CD8-positive, alpha-beta memory T cell (primary cell): ENCODE measurements at places on chromosomes 3 and 15. TPM values are rescaled to one million over a fixed set of nuclear protein-coding genes. Genes with fewer than 3 reads are reported as not detected.

- no peak for DNase-seq
- H3K4me1 ChIP-seq: peaks cover 7% of the 10 kb centered on the region
- no peaks in the 10 kb centered on the region for H3K36me3 ChIP-seq
- H3K4me3 ChIP-seq: no peak overlapping the region
- H3K27ac ChIP-seq: no peak overlapping the region
Observed at GRCh38 chr3:130853581-130853980, 40.3 kb upstream of the ATP2C1 start.

GRCh38 chr3:127779747-127780146 is 42.6 kb downstream of the MGLL start:
- no peak overlapping the region for H3K4me3 ChIP-seq
- no peak for DNase-seq
- no peaks in the 10 kb centered on the region for H3K36me3 ChIP-seq

DNA sequence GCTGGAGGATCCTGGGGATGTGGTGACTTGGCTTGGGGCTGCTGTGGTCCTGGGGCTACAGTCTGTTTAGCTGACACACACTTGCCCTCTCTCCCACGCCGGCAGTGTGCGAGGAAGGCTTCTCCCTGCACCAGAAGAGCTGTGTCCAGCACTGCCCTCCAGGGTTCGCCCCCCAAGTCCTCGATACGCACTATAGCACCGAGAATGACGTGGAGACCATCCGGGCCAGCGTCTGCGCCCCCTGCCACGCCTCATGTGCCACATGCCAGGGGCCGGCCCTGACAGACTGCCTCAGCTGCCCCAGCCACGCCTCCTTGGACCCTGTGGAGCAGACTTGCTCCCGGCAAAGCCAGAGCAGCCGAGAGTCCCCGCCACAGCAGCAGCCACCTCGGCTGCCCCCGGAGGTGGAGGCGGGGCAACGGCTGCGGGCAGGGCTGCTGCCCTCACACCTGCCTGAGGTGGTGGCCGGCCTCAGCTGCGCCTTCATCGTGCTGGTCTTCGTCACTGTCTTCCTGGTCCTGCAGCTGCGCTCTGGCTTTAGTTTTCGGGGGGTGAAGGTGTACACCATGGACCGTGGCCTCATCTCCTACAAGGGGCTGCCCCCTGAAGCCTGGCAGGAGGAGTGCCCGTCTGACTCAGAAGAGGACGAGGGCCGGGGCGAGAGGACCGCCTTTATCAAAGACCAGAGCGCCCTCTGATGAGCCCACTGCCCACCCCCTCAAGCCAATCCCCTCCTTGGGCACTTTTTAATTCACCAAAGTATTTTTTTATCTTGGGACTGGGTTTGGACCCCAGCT is 2.9 kb upstream of the FES start:
- H3K27ac ChIP-seq: no peak overlapping the region
- DNase-seq: no peak
- H3K36me3 ChIP-seq: peaks cover 13% of the 10 kb centered on the region
- no peaks in the 10 kb centered on the region for H3K27me3 ChIP-seq
- H3K4me1 ChIP-seq: peaks cover 4% of the 10 kb centered on the region
- no peak overlapping the region for H3K4me3 ChIP-seq

- no peaks in the 10 kb centered on the region for H3K27me3 ChIP-seq
- H3K27ac ChIP-seq: no peak overlapping the region
- H3K4me3 ChIP-seq: no peak overlapping the region
- H3K36me3 ChIP-seq: no peaks in the 10 kb centered on the region
- DNase-seq: no peak
- H3K4me1 ChIP-seq: no peaks in the 10 kb centered on the region
Observed at GRCh38 chr15:62977952-62978811, 64.4 kb upstream of the TPM1 start.

The KBTBD13 gene
- not detected for total RNA-seq

- H3K36me3 ChIP-seq: no peaks in the 10 kb centered on the region
- H3K27me3 ChIP-seq: no peaks in the 10 kb centered on the region
- H3K4me3 ChIP-seq: no peak overlapping the region
- DNase-seq: no peak
- no peak overlapping the region for H3K27ac ChIP-seq
Observed at GRCh38 chr3:72368331-72368975, 479.8 kb downstream of the SHQ1 start.

- no peak overlapping the region for H3K4me3 ChIP-seq
- no peak overlapping the region for H3K27ac ChIP-seq
- H3K36me3 ChIP-seq: no peaks in the 10 kb centered on the region
- DNase-seq: no peak
- H3K27me3 ChIP-seq: no peaks in the 10 kb centered on the region
- H3K4me1 ChIP-seq: peaks cover 7% of the 10 kb centered on the region
Observed at GRCh38 chr3:186691676-186692075, 25.5 kb upstream of the KNG1 start.

DNA sequence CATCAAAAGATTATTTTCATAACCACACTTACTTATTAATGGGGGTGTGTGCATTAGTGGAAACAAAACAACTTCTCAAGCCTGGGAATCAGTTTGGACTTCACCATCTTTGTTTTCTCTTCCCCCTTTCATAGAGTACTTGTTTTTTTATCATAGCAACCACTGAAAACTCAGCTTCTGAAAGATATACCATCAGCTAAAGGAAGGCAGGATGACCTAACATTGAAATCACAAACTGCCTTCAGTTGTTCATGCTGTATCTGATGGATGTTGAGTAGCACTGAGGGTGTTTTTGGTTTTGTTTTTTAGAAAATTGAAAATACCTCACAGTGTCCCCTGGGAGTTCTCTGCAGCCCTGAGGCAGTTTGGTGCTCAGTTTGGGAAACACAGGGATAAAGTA is 46.5 kb downstream of the NEK10 start:
- H3K27me3 ChIP-seq: no peaks in the 10 kb centered on the region
- no peaks in the 10 kb centered on the region for H3K36me3 ChIP-seq
- no peak overlapping the region for H3K4me3 ChIP-seq
- no peaks in the 10 kb centered on the region for H3K4me1 ChIP-seq
- DNase-seq: no peak

GRCh38 chr3:42164656-42165055 is 73.5 kb downstream of the TRAK1 start:
- no peak overlapping the region for H3K4me3 ChIP-seq
- H3K36me3 ChIP-seq: no peaks in the 10 kb centered on the region
- H3K4me1 ChIP-seq: peaks cover 12% of the 10 kb centered on the region
- H3K27me3 ChIP-seq: no peaks in the 10 kb centered on the region
- no peak overlapping the region for H3K27ac ChIP-seq
- DNase-seq: no peak

GRCh38 chr15:57220205-57220604 is 156.1 kb upstream of the CGNL1 start:
- no peaks in the 10 kb centered on the region for H3K36me3 ChIP-seq
- no peak for DNase-seq
- no peak overlapping the region for H3K4me3 ChIP-seq
- no peaks in the 10 kb centered on the region for H3K27me3 ChIP-seq
- no peaks in the 10 kb centered on the region for H3K4me1 ChIP-seq
- H3K27ac ChIP-seq: no peak overlapping the region

The LRTM1 gene
- total RNA-seq: not detected

The IQCF5 gene
- not detected for total RNA-seq

DNA sequence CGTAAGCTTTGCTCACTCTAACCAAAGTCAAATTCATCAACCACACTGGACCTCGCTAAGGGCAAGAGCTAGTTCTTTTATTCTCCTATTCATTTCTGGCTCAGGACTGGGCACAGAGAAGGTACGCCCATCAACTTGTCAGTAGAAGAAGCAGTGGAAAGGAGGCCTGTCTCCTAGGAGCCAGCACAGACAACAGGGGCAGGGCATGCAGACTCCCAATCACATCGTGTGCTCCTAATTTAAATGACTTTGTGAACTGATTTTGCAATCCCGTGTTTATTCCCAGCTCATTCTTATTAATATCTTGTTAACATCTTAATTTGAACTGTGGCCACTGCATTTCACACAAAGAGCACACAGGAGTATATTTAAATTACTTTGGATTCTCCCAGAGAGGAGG is 161.1 kb upstream of the BCL6 start:
- no peaks in the 10 kb centered on the region for H3K4me1 ChIP-seq
- no peaks in the 10 kb centered on the region for H3K27me3 ChIP-seq
- H3K4me3 ChIP-seq: no peak overlapping the region
- H3K27ac ChIP-seq: no peak overlapping the region

- peak; percentile 65 for DNase-seq
- no peaks in the 10 kb centered on the region for H3K36me3 ChIP-seq
- H3K27ac ChIP-seq: no peak within 1 kb of the TSS
- peaks cover 3% of the 10 kb centered on the region for H3K27me3 ChIP-seq
- H3K4me3 ChIP-seq: peak within 1 kb of the TSS; percentile 58
Observed at GRCh38 chr3:149970716-149971402, at the start of gene PFN2. Gene PFN2 (minus strand): TSS chr3:149970895. CDS start chr3:149970856, 39 bp downstream.

- no peaks in the 10 kb centered on the region for H3K36me3 ChIP-seq
- peak overlapping the region; percentile 21 for H3K4me3 ChIP-seq
- no peak for DNase-seq
- H3K27me3 ChIP-seq: no peaks in the 10 kb centered on the region
Observed at GRCh38 chr3:183350164-183350563, 78.3 kb downstream of the MCF2L2 start.

The ACOX2 gene
- total RNA-seq: not detected

The FSIP1 gene
- total RNA-seq: 0.38 TPM

- H3K36me3 ChIP-seq: peaks cover 28% of the 10 kb centered on the region
- H3K27ac ChIP-seq: no peak overlapping the region
- no peak for DNase-seq
- no peak overlapping the region for H3K4me3 ChIP-seq
Observed at GRCh38 chr15:69457304-69458280, 5.0 kb downstream of the RPLP1 start.

The NCEH1 gene
- total RNA-seq: 12.9 TPM

The LMOD3 gene
- total RNA-seq: not detected

DNA sequence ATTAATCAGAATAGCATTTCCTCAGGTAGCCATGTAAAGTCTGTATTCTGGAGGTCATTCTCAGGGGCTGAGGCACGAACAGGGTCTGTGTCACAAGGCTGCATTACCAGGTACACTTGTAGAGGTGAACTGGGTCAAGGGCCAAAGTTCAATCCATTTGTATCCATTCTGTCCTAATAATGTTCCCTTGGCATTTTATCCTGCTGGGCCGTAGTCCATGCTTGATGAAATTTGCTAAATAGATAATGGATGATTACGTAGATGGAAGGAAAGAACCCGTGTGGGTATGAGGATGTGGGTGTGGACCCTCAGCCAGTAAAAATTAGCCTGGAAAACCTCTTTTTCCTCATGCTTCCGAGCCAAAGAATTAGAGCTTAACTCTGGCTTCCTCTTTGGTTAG is 785.9 kb downstream of the GRM7 start:
- no peak for DNase-seq
- no peak overlapping the region for H3K4me3 ChIP-seq
- no peaks in the 10 kb centered on the region for H3K4me1 ChIP-seq
- H3K27ac ChIP-seq: no peak overlapping the region

The DNAH12 gene
- total RNA-seq: 0.13 TPM

DNA sequence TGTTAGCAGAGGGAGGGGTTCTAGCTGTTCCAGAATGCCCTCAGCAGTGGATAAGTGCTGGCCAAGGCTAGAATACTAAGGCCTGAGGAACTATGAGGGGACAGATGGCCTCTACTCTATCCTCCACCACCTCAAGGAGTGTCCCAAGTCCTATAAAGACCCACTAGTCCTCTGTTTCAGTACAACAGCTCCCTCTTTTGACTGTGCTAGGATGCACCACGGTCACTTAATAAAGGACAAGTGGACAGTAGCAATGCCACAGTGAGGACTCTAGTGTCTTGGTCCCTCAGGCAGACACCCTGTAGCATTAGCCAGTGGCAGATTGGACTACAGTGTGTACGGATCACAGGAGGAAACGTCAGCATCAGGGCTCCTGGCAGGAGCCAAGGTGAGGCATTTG is 171.8 kb upstream of the PROK2 start:
- no peaks in the 10 kb centered on the region for H3K36me3 ChIP-seq
- H3K4me1 ChIP-seq: no peaks in the 10 kb centered on the region
- H3K27me3 ChIP-seq: no peaks in the 10 kb centered on the region

DNA sequence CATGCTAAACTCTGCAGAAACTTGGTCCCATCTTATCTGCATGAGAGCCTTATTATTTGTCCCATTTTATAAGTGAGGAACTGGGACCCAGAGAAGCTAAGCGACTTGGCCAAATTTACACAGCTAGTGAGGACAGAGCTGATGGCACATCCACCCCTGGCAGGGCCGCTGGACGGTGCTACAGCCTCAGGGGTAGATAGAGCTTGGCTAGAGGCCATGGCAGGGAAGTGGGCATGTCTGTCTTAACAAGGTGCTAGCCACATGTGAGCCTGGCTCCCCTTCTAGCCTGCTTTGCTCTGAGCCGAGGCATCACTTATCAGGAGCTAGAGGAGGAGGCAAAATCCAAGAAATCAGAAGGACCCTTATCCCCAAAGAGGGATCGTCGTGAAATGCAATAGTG is 36.7 kb upstream of the SYNM start:
- H3K4me3 ChIP-seq: no peak overlapping the region
- H3K36me3 ChIP-seq: no peaks in the 10 kb centered on the region
- no peaks in the 10 kb centered on the region for H3K4me1 ChIP-seq
- H3K27me3 ChIP-seq: no peaks in the 10 kb centered on the region
- H3K27ac ChIP-seq: no peak overlapping the region
- no peak for DNase-seq

The CFAP20DC gene
- total RNA-seq: 1.00 TPM

- no peaks in the 10 kb centered on the region for H3K27me3 ChIP-seq
- H3K27ac ChIP-seq: no peak overlapping the region
- no peaks in the 10 kb centered on the region for H3K36me3 ChIP-seq
- no peak overlapping the region for H3K4me3 ChIP-seq
Observed at GRCh38 chr3:62255758-62256157, 117.6 kb downstream of the FEZF2 start.

DNA sequence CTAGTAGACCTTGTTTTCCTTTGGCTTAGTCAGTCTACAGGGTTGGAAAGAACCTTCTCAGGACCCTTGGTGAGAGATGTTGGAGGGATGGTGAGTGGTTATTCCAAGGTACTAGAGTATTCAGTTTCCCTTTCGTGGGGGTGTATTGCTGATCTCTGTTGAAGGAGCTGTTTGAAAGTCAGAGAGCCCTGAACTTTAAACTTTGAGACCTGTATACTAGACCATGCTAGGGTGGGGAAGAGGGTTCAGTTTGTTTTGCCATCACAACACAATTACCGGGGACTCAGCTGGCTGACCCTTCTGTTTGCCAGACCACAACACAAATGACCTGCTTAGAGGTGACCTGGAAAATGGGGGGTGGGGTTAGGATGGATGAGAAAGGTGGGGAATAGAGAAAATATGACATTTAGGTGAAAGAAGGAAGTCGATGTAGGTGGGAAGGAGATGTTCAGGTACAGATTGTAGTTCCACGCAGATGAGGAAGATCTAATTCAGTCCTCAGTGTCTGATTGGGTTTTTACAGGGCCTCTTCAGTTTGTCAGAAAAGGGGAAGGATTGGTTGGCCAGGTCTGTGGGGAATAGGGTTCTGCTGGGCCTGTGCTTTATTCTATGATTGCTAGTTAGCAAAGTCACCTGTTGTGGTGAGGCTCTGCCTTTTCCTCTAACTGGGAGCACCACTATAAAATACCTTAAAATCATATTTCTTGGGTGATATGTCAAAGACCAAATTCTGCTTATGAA is 6.8 kb downstream of the UBE2E2 start:
- H3K4me1 ChIP-seq: no peaks in the 10 kb centered on the region
- no peaks in the 10 kb centered on the region for H3K27me3 ChIP-seq
- no peaks in the 10 kb centered on the region for H3K36me3 ChIP-seq
- DNase-seq: no peak
- H3K27ac ChIP-seq: no peak overlapping the region
- H3K4me3 ChIP-seq: no peak overlapping the region

The LYZL4 gene
- not detected for total RNA-seq
